Activated T-helper 17 cell treated with anti-CD3 and anti-CD28 coated beads, Interleukin-2, amount 50 U/mL, for 72 hours (primary cell): ENCODE measurements at places on chromosomes 2 and 18. TPM values are rescaled to one million over a fixed set of nuclear protein-coding genes. Genes with fewer than 3 reads are reported as not detected.
A peak's percentile ranks its signal among the peaks of the same experiment; 100 is the strongest.

Gene CD8B2
- total RNA-seq: 0.15 TPM

DNA sequence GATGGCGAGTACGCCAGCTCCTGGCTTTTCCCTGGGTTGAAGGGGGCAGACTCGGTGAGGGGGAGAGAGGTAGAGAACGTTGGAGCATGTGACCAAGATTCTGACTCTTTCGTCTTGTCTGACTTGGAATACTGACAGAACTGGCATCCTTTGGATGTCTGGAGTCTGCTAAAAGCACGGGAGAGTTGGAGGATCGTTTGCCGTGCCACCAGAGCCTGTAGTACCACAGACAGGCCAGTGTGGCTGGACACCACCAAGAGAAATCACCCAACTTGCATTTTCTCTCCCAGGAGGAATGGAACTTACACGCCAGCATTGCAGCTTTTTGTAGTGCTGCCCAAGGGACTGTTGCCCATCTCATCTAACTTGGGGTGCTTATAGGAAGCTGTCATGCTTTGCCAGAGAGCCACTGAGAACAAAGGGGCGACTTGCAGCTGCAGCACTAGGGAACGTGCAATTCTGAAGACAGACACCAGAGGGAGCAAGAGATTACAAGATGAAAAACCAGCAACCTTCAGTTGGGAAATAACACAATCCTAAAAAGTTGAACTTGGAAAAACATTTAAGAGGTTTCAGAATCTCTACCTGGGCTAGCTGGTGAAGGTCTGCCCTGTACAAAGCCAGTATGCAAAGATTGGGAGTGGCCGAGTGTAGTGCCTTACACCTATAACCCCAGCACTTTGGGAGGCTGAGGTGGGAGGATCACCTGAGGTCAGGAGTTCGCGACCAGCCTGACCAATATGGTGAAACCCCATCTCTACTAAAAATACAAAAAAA, 24.1 kb downstream of the PSMG2 start:
- ATAC-seq: peak; percentile 39

Gene UGT1A10
- 0.16 TPM for total RNA-seq

DNA sequence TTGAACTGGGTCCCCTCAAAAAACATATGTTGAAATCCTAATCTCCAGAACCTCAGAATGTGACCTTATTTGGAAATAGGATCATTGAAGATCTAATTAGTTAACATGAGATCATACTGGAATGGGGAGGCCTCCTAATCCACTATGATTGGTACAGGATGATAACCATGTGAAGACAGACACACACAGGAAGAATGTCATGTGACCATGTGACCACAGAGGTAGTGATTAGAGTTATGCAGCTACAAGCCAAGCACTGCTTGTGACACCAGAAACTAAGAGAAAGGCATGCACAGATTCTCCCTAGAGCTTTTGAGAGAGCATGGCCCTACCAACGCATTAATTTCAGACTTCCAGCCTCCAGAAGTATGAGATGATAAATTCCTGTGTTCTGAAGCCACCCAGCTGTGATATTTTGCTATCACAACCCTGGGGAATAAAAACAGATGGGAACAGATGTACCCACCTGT, 47.0 kb upstream of the TGIF1 start:
- peak; percentile 82 for ATAC-seq

Gene TSHZ1
- total RNA-seq: 9.6 TPM

DNA sequence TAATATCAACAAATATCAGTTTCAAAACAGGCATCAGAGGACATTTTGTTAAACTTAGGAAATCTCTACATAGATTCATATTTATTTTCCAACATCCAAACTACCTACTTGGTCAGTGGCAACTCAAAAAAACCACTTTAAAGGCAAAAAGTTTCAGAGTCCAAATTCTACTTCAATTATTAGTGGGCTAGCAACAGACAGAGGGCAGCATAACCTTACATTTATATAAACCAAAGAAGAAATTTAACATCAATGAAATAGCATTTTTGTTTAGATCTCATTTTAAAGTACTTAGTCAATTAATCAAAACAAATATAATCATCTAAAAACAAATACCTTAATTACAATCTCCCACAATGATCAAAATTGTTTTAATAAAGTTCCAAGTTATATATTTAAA, 33.3 kb downstream of the RTTN start:
- ATAC-seq: no peak

GRCh38 chr2:194925742-194926141, 731.3 kb upstream of the SLC39A10 start:
- ATAC-seq: no peak

DNA sequence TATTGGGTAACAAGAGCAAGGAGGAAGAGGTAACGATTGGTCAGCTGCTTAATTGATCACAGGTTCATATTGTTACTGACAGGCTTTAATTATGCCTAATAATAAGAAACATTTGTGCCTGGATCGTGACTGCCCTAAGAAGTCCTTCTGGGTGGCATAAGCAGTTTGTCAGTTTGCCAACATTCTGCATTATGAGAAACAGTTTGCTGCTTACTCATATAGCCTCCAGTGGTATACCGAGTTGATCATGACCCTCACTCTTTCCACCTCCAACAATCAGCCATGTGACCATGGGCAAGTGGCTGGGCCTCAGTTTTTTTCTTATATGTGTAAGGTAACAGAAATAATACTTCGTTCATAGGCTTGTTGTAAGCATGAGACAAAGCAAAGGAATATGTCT, 96.6 kb upstream of the CABLES1 start:
- no peak for ATAC-seq

Gene NPPC
- not detected for total RNA-seq

GRCh38 chr2:201257956-201258665, 2.2 kb upstream of the CASP8 start:
- ATAC-seq: peak; percentile 65

Gene TMEM247
- total RNA-seq: not detected

Gene IL1A
- total RNA-seq: 27.1 TPM

GRCh38 chr2:206341396-206341795, 66.9 kb downstream of the ZDBF2 start:
- ATAC-seq: no peak

- ATAC-seq: no peak
These were observed 150.2 kb downstream of the NCKAP5 start for GRCh38 chr2:133418021-133418420.

Gene GRHL1
- 0.82 TPM for total RNA-seq

Gene CCDC74B
- total RNA-seq: 1.3 TPM

DNA sequence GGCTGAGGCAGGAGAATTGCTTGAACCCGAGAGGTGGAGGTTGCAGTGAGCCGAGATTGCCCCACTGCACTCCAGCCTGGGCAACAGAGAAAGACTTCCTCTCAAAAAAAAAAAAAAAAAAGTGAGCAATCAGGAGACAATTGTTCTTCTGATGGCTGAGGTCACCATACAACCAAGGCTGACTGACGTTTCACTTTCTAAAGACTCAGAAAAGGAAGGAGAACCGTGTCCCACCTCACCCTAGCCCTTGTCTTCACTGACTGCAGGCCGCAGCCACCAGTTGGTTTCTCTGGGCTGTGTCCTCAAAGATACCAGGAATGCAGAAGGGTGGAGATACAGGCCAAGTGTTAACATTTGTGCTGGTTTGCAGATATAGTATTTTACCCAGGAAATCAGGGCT, 7.7 kb upstream of the SLC35F6 start:
- no peak for ATAC-seq

GRCh38 chr2:112065966-112066365, 10.9 kb downstream of the TMEM87B start:
- peak; percentile 40 for ATAC-seq

Gene CPS1
- total RNA-seq: 1.3 TPM

Gene SPP2
- not detected for total RNA-seq

DNA sequence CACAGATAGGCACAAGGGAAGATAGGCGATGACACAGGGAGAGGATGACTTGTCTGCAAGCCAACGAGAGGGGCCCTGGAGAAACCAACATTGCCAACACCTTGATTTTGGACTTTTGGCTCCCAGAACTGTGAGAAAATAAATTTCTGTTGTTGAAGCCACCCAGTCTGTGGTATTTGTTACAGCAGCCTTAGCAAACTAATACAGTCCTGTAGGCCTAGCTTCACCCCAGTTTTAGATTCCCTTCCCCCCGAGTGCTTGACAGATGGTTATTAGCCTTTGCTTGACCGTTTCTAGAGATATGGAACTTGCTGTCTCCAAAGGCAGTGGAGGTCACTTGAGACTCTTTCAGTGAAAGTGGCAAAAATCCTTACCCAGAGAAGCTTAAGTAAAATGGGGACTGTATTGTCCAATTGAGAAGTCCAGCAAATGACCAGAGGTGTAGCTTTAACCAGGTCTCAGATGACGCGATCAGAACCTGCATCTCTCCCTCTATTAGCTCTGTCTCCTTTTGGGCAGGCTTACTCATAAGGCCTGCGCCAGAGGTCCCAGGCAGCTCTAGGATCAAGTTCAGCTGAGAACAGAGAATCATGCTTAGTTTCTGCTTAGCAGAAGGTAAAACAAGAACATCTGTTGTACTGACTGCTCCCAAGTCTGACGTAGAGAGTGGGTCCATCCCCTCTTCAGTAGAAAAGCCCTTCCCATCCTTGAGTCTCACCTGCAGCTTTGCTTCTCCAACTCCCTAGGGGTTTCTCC, 50.4 kb downstream of the MFSD6 start:
- no peak for ATAC-seq

GRCh38 chr2:192288295-192288694, 93.6 kb upstream of the TMEFF2 start:
- no peak for ATAC-seq

Gene PPP1R1C
- total RNA-seq: not detected
